Tibial nerve (tissue), 4 donors: ENCODE measurements at places on chromosomes 6 and 20. TPM values are rescaled to one million over a fixed set of nuclear protein-coding genes. Genes with fewer than 3 reads are reported as not detected.

SLC29A1 gene
- 51.4 TPM for total RNA-seq

HLA-DMB gene
- 15.7 TPM for total RNA-seq

DNA sequence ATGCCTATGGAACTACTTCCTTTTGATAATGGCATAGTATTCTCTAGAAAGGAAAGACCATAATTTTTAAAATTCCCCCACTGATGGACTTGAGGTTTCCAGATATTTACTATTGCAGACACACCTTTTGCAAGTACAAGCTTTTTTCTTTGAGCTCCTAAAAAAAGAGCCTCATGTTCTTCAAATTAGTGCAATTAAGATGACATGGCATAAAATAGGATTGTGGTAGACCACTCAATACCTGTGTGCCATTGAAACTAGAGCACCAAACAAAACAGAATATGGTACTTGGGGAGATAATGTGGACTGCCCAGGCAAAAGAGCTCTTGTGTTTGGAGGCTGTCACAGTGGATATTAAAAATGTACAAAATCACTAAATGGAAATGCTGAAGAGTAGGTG, 19.0 kb upstream of the LAMA2 start:
- no peak overlapping the region for H3K27ac ChIP-seq
- no peaks in the 10 kb centered on the region for H3K27me3 ChIP-seq
- no peaks in the 10 kb centered on the region for H3K4me1 ChIP-seq
- no peak overlapping the region for H3K4me3 ChIP-seq

- H3K27ac ChIP-seq, result peak overlapping the region; percentile 31
- H3K4me1 ChIP-seq, result peaks cover 5% of the 10 kb centered on the region
- no peaks in the 10 kb centered on the region for H3K36me3 ChIP-seq
- DNase-seq, result no peak
- no peak overlapping the region for H3K4me3 ChIP-seq
Observed at GRCh38 chr6:56242346-56242745, 5.0 kb downstream of the COL21A1 start.

- no peak overlapping the region for H3K27ac ChIP-seq
- no peak overlapping the region for H3K4me3 ChIP-seq
- DNase-seq, result no peak
- no peaks in the 10 kb centered on the region for H3K36me3 ChIP-seq
- H3K4me1 ChIP-seq, result no peaks in the 10 kb centered on the region
- H3K27me3 ChIP-seq, result no peaks in the 10 kb centered on the region
Observed at GRCh38 chr6:139852488-139853140, 478.2 kb upstream of the CITED2 start.
